Glomerular endothelial cell (primary cell): ENCODE measurements at places on chromosomes 3 and 15. TPM values are rescaled to one million over a fixed set of nuclear protein-coding genes. Genes with fewer than 3 reads are reported as not detected.
A peak's percentile ranks its signal among the peaks of the same experiment; 100 is the strongest.

DNA sequence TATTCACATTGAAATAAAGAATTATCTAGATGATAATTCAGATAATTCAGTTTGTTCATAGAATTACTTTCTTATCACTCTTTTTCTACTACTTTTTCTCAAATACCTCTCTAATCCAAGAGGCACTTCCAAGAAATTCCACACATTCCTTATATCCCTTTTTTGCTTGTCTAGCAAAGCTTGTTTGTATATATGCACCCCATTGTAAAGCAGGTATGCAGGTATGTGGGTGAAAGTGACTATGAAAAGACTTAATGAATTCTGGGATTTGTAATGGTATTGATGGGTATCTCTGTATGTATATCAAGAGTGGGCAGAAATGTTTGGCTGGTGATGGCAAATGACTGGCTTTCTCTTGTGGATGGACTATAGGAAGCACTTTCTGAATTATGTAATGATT, 94.1 kb upstream of the FGF7 start:
- DNase-seq, result no peak

GRCh38 chr3:107077391-107077790, 299.8 kb upstream of the CCDC54 start:
- DNase-seq, result no peak

- no peak for DNase-seq
These were observed 90.6 kb downstream of the POLR2M start for GRCh38 chr15:57797110-57797509.

DNA sequence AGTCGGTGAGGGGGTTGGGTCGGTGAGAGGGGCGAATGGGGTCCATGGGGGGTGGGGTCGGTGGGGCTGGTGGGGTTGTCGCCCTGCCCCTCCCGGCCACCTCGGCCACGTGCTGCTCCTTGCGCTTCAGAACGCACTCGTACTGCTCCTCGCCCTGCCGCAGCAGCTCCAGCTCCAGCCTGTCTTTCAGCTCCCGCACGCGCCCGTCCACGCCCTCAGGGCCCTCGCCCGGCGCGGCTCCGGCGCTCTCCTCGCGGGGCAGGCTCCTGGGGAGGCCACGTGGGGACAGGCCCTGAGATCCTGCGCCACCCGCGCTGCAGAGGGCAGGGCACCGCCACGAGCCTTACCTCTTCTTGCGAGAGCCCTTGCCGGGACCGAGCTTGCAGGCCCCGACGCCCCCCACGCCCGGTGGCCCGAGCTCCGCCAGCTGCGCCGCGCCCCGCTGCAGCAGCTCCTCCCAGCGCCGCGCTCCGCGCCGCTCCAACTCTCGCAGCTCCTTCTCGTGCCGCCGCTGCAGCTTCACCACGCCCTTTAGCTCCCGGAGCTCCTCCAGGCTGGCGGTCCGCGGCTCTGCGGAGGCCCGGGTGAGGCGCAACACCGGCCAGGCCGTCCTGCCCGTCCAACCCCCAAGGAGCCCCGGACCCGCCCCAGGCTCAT, 8.2 kb upstream of the ANKRD63 start:
- no peak for DNase-seq

GRCh38 chr3:16614033-16615031, 9.1 kb upstream of the DAZL start:
- DNase-seq, result no peak

- DNase-seq, result no peak
These were observed 58.8 kb downstream of the TUBGCP4 start for GRCh38 chr15:43429687-43430086.

DNA sequence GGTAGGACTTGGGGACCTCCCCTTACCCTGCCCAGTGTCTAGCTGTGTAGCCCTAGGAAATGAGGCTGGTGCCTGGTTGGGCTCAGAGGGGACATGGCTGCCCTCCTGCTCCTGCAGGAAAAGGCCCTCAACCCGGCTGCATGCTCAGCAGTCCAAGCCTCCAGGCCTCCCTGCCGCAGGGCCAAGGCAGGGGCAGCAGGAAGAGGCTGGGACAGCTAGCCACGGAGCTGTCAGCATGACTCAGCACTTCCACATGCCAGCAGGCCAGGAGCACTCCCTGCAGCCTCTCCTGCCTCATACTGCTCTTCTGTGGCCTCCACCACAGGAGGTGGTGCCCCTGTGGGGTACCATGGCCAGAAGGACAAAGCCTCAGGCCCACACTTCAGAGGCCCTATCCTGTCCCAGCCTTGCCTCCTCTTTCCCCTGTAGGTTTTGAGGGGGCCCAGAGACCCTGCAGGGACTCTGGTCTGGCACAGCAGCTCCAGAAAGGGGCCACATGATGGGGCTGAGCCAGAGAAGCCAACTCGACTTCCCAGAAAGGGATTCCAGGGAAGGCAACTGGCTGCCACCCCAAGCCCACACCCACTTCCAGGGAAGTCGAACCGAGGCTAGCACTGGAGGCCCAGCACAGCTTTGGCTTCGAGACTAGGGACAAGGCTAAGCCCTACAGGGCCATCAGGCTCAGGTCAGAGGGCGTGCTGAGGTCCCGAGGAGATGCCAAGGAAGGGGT, 19.5 kb downstream of the TKT start:
- peak; percentile 45 for DNase-seq

Gene CHRNB4
- total RNA-seq, result not detected in 2 replicates
